ENCODE measurements at places on chromosomes 4 and X.
A peak's percentile ranks its signal among the peaks of the same experiment; 100 is the strongest.

GRCh38 chr4:6250235-6250983, 19.2 kb upstream of the WFS1 start:
- DNase-seq, result no peak

GRCh38 chr4:159079074-159079473, 23.8 kb upstream of the RAPGEF2 start:
- DNase-seq, result no peak

DNA sequence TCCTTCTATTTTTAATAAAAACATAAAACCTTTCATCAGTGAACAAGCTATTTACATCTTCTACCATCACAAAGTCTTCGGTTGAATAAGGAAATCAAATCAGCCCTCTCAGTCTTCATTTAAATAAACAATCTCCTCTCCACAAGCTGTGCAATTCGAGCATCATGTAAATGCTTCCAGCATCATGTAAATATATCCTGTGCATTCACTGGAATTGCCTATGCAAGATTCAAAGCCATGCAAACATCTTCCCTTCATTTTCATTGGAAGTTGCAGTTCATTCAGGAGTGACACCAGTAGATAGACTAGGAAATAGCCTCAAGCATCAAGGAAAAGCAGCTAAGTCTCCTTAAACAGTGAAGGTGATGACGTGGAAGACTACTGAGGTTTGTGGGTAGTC, 77.7 kb upstream of the PCDH19 start:
- no peak for DNase-seq

GRCh38 chr4:82851885-82852750, 38.8 kb downstream of the SEC31A start:
- DNase-seq, result no peak

- DNase-seq, result no peak
Measured at GRCh38 chr4:18391354-18391728, 369.8 kb upstream of the LCORL start.

DNA sequence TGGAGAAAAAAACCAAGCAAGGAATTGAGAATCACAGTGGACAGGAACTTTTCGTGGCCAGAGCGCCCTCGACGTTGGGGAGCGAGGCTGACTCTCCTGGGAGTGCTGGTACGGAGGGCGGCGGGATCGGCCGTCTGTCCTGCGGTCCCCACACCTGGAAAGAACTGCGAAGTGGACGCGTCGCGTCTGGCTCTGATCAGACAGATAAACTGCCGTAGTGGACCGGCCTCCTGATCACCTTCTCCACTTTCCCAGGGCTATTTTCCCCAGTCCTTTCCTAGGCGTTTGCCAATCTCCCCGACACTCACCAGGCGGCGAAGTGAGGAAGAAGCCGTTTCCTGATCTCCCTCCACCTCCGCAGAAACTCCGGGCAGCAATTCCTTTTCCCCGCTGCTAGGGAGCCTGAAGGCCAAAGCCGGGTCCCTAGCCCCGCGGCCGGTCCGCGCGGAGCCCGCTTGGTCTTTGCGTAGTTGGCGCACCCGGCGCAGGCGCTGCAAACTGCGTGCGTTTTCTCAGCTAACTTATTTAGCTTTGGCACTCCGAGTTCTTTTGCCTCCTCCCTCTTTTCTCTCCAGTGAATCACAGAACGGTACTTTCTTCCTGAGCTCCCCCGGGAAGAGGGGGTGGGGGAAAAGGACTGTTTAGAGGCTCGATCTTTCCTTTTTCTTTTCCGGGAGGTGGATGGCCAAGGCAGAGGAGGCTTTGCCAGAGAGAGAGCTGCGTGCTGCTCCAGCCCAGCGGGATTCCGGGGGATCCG, at the start of gene ARSJ:
ARSJ (minus strand) TSS at position 500 of the 757 bp plus-strand sequence. CDS start 813 bp downstream, outside the sequence.
- no peak for DNase-seq

- DNase-seq, result no peak
Measured at GRCh38 chr4:105967058-105967658, 71.9 kb downstream of the NPNT start.

- DNase-seq, result no peak
Measured at GRCh38 chrX:23879380-23880090, 28.2 kb downstream of the APOO start.

DNA sequence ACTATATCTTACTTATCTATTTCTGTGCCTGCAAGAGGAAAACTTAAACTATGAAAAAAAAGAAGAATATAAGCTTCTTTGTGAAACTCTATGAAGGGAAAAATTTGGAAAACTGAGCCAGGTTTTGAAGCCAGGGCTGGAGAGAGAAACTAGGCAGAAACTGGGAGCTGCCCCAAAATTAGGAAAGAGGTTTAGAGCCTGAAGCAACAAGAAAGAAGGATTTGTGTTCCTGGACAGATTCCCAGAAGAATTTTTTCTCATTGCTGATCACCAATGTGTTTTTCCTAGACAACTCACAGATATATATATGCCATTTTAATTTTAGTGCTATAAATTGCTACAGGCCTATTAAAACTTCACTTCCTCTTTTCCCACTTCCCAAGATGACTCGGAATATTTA, 245.0 kb upstream of the GEMIN8 start:
- no peak for DNase-seq

DNA sequence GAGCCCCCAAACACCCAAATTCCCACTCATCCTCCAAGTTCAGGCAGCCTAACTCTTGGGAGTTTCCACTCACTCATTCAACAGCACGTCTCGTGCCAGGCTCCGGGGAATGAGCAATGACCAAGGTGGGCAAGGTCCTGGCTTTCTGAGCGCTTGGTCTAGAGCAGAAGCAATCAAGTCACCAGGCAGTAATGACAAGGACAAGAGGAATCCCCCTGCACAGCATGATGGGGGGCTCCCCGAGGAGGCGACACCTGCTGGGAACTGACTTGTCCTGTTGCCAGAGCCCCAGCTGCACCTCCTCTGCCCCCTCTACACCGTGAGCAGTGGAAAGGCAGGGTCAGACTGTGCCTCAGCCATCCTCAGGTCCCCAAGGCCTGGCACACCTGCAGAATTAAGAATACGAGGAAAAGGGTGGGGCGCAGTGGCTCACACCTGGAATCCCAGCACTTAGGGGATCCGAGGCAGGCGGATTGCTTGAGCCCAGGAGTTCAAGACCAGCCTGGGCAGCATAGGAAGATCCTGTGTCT, 25.7 kb upstream of the MRFAP1 start:
- DNase-seq, result no peak

DNA sequence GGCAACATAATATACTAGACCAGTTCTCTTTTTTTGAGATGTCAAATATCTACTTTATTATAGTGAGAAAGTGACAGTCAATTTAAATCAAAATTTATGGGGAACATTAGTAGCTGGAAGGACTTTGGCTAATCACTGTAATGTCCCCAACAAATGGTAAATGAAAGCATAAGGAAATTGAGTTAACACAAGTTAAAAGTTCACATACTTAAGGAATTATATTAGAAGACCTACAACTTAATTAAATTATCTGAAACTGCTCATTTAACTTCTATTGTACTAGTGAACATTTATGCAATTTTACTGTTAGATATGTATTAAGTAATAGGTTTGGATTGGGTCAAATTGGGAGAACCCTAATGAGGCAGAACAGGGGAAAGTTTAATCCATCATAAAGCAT, 160.3 kb upstream of the TENM3 start:
- no peak for DNase-seq

DNA sequence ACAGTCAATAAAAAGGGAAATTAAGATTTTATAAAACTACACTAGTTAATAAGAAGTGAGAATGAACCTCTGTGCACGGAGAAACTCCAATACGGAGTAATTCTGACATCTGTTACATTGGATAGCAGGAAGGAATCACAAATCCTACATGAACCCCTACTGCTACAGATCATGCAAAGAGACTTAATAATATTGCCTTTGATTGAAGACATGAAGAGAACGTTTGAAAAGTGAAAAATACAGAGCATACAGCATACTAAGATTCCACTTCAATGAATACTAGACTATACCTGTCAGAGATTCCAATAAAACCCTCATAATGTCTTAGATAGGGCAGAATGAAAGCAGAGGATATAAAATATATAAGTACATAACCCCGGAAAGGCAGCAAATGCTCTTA, 360.4 kb upstream of the GALNT7 start:
- no peak for DNase-seq

- no peak for DNase-seq
Measured at GRCh38 chr4:77695774-77696173, 90.2 kb downstream of the CXCL13 start.

- no peak for DNase-seq
Measured at GRCh38 chrX:16589826-16590225, 60.1 kb upstream of the S100G start.

GRCh38 chr4:154559494-154560418, 3.1 kb upstream of the FGB start:
- DNase-seq, result no peak

- DNase-seq, result no peak
Measured at GRCh38 chr4:1155314-1155713, 17.1 kb downstream of the SPON2 start.

GRCh38 chr4:17142232-17142711, 243.8 kb upstream of the LDB2 start:
- DNase-seq, result no peak

DNA sequence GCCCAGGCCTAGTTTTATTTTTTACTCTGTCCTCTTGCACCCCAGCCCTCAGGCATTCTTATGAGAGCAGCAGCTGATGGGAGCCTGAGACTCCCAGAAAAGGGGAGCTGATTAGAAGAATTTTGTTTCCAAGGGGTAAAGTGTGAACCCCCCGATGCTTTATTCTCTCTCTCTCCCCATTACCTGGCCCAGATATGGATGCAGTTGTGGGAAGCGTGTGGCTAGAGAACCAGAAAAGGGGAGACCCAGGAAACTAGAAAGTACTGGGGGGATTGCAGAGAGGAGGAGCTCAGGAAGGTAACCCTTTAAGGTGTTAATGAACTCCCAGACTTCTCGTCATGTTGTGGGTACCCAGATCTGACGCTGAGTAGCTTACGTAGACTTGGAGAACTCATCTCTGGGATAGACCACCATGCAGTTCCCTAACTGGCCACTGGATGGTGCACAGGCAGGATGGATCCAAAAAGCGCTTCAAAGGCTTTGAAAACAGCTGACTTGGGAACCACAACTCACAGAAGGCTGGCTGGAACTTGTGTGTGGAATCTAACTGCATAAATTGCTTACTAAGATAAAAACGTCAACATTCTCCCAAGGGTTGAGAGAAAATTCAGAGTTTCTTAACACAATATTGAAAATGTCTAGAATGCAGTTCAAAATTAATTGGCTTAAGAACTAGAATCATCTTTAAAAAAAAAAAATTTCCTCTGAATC, 64.7 kb downstream of the TBC1D14 start:
- peak; percentile 55 for DNase-seq

GRCh38 chr4:164384416-164384815, 369.5 kb upstream of the SMIM31 start:
- no peak for DNase-seq

Measured in stimulated activated naive B cell treated with anti-CD40 and anti-IgM and Interleukin-4, amounts not matched to agents 10 μg/mL and 1 μg/mL and 100 μg/mL, for 72 hours (primary cell).